ENCODE measurements at places on chromosomes 1 and 21. TPM values are rescaled to one million over a fixed set of nuclear protein-coding genes. Genes with fewer than 3 reads are reported as not detected.
A peak's percentile ranks its signal among the peaks of the same experiment; 100 is the strongest.

DNA sequence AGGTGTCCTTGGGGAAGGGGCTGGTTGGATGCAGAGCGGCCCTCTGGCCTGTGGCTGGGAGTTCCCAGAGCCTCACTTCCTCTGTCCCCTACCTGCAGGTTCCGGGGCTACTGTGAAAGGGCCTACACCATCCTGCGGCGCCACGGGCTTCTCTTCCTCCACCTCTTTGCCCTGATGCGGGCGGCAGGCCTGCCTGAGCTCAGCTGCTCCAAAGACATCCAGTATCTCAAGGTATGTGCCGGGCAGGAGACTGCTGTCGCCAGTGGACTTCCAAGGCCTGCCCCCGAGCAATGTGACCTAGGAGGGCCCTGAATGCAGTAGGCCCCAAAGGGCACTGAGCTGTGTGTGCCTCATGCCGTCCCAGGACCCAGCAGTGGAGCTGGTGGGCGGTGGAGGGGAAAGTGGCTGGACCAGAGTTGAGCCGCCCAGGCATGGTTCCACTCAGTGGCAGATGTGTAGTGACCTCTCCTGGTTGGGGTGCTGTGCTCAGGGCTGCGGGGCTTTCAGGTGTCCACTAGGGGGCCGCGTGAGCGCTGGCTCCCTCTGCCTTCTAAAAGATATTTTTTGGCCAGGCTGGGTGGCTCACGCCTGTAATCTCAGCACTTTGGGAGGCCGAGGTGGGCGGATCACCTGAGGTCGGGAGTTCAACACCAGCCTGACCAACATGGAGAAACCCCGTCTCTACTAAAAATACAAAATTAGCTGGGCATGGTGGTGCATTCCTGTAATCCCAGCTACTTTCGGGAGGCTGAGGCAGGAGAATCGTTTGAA, 73.4 kb downstream of the PIK3CD start:
- peak; percentile 62 for DNase-seq

- no peak for DNase-seq
Measured at GRCh38 chr21:41610042-41610839, 102.3 kb upstream of the TMPRSS2 start.

DNA sequence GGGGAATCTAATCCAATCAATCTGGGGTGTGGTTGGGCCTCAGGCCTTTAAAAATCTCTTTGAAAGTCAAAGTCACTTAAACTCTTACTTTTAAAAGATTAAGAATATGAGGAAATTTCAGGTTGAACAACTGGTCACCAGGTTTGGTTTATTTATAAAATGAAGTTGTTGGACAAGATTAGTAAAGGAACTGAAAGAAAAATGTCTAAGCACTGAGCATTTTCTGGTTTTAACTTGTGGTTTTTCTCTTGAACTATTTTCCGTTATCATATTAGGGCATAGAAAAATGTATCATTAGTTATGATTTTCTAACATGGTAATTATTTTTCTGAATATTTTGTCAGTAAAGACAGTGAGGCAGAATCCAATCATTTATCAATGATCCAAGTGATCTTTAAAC, 49.6 kb downstream of the RGS2 start:
- no peak for DNase-seq

GRCh38 chr21:33168886-33169285, 60.9 kb upstream of the IFNAR2 start:
- DNase-seq = no peak

- DNase-seq = no peak
Measured at GRCh38 chr1:25715888-25716287, 84.1 kb upstream of the SELENON start.

DNA sequence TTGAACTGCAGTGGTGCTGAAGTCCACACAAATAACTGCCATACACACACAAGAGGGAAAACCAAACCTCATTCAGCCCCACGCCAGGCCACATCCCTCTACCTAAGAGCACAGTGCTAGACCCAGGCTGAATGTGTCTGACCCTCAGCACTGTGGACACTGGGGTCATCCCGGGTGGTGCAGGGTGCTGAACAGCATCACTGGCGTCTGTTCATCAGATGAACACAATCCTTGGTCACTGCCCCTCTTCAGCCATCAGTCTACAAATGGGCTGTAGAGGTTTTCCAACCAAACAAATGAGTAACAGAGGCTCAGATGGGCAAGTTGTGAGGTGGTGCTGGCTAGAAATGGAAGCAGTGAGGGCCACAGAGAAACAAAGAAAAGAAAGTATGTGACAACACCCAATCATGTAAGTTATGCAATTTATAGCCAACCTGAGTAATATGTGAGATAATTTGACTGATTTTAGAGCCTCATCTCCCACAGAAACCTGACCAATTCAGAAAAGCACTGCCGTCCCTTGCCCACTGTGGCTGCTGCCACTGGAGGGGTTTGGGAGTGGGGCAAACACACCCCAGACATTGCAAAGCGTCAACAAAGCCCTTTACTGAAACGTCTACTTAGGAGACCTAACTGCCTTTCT, 27.9 kb downstream of the GNB1 start:
- no peak for DNase-seq

DNA sequence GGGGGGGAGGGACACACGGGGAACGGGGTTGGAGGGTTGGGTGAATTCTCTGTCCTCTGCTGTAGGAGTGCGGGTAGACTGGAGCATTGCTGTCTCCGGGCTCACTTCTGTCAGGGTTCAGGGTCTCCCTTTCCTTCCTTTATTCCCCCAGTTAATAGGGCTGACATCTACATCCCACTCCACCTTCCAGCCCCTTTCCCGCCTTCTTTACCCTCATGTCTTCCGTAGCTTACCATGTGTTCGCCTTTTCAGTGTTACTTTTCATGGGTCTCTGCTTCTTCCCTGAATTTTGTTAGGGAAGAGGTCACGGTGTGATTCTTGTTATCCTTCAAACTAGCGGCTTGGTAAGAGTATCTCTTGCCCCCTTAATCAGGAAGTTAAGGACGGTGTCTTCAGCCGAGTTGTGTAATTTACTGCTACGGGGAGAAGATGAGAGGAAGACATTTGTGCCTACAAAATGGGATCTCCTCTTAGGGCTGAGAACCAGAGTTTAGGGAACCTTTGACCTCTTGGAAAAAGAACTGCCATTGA, 917 bp downstream of the RAP1A start:
- DNase-seq = no peak

DNA sequence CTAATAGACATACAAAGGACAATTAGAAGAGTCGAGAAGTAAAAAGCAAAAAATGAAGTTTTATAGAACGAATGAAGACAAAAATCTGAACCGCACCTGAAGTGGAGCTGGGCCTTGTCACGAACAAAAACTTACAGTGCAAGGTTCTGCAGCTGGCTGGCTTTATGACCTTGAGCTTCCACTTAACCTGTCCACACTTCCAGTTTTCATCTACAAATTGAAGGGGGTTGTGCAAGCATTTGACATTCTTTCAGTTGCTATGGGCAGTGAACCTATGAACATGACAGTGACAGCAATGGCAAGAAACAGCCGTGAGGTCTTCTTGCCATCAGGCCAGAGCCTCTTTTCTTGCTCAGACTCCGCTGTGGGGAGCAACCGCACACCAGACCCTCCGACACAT, 93.2 kb downstream of the DSCAM start:
- no peak for DNase-seq

DNA sequence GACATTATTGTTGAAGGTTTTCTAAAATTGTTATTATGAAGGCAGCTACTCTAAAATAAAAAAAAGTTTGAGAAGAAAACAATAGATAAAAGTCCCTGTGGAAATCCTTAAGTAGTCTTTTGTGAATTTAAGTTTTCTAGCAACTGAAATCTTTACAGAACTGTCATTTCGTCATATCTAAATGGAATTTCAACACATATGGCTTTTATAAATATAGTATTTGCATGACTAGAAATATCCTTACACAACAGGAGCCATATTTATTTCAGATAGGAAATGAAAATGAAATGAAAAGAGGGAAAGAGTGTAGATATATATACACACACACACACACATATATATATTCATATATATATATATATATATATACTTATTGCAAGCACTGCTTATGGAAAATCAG, 204.7 kb upstream of the RGS18 start:
- no peak for DNase-seq

DNA sequence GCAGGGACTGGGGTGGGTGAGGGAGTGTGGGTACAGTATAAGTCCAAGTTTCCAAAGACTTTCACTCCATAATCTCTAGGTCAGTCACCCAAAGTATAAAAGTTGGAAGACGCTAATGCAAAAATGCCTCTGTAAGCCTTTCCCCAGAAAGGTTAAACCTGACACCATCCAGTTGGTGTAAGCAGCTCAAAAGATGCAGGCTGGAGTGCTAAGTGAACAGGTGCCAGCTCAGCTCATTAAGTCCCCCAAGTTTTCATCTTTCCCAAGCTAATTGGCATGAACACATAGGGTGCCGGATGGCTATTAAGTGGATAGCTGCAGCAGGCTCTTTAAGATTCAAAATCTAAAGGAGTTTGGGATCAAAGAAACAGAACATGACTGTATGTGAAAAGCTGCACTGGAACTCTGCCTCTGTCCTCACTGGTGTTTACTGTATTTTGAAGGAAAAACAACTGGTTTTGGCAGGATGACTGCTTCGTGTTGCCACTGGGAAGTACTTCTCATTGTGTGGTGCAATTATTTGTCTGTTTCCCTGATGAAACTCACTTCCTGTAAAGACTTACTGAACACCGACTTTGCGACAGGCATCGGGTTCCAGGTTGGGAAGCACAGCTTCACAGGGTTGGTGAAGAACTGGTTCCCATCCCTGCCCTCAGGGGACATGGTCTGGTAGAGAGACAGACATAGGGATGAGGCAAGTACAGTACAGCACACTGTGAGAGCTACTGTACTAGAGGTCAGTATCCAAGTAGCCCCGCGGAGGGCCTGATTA, 152.7 kb downstream of the DAB1 start:
- DNase-seq = no peak

DNA sequence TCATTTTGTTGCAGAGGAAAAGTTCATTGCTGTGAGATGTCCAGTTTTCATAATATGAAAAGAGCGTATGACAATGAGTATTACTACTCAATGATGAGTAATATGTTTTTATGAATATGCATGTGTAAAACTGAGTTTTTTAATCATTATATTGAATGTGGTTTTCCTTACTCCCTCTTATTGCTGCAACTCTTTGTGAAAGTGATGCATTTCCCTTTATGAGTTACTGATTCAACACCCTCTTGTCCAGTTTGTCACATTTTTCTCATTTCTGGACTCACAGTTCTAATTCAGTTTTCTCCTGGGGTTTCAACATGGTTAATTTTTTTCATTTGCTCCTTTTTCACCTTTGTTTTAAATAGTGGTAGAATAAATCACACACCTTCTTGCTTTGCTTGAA, 35.2 kb upstream of the KCNJ15 start:
- DNase-seq = no peak

GRCh38 chr1:33347650-33347992, 26.7 kb upstream of the A3GALT2 start:
- DNase-seq = no peak

DNA sequence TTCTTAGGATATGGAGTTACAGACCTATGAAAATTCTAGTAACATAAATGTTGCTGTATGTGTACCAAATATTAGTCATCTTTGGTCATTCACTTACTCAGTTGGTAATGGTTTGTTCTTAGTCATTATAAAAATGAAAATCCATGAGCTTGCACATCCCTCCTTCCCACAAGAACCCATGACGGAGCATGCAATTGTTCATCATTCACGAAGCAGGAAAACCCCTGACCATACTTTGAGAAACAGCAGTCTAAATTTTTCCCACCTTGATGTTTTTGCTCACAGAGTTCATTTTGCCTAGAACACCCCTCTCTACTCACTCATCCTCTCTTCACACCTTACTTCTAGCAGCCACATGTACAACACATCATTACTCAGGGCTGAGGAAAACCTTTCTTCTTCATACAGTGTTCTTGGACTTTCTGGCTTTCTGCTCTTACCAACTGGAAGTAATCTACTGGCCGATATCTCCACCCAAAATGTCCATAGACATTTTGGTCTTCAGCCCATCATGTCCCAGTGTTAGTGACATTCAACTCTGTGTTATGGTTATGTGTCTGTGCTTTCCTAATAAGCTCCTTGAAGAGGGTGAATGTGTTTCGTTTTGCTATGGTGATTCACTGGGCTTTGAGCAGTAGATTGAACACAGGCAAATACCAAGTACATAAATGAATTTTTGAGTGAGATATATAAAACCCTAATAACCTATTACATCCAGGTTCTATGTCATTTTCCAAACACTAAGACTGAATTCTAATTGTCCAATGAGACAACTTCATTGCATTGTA, 189.9 kb downstream of the ZC3H11B start:
- DNase-seq = no peak

GRCh38 chr1:8516793-8517556, 199.1 kb downstream of the SLC45A1 start:
- DNase-seq = no peak

- no peak for DNase-seq
Measured at GRCh38 chr1:48552420-48552819, 80.4 kb upstream of the SPATA6 start.

DNA sequence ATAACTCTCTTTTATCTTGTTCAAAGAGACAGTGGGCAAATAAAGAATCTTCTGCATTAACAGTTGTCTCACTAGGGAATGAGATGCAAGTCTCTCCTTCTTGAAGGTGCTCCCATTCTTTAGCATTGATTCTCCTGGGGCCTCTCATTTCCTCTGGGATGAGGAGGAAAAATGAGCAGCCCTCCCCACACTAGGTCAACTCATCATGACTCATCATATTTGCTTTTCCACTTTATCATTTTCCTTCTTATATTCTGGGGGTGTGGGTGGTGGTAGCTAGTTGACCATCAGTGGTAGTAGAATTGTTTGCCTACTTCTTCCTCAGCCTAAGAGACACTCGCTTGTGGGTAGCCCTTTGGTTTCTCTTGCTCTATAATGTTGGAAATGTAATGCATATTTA, 182.0 kb upstream of the C1orf87 start:
- no peak for DNase-seq

- no peak for DNase-seq
Measured at GRCh38 chr1:184691719-184692324, 62.8 kb downstream of the EDEM3 start.

GRCh38 chr1:30191154-30191702, 532.2 kb downstream of the MATN1 start:
- no peak for DNase-seq

GRCh38 chr1:51294566-51295184, 35.7 kb downstream of the TTC39A start:
- no peak for DNase-seq

CHRM3 gene
- total RNA-seq = not detected

NES gene
- total RNA-seq = not detected

GBP2 gene
- total RNA-seq = 26.7 TPM

CLEC20A gene
- 2.9 TPM for total RNA-seq

S100A7 gene
- total RNA-seq = not detected

ITLN2 gene
- total RNA-seq = not detected

RPRD2 gene
- total RNA-seq = 28.6 TPM

FCRL5 gene
- 40.4 TPM for total RNA-seq

OSCP1 gene
- total RNA-seq = 1.2 TPM

CNIH3 gene
- total RNA-seq = 1.8 TPM

KCNJ15 gene
- not detected for total RNA-seq
